Smooth muscle cell of the pulmonary artery (primary cell): ENCODE measurements at places on chromosomes 16 and 17. TPM values are rescaled to one million over a fixed set of nuclear protein-coding genes. Genes with fewer than 3 reads are reported as not detected.

RRAD gene
- total RNA-seq: 14.9 and 36.8 TPM in 2 replicates

GGNBP2 gene
- 59.7 and 63.4 TPM in 2 replicates for total RNA-seq

CBX8 gene
- 2.3 and 2.8 TPM in 2 replicates for total RNA-seq

FOXJ1 gene
- not detected in 2 replicates for total RNA-seq

E2F4 gene
- total RNA-seq: 44.6 and 64.7 TPM in 2 replicates
